ENCODE measurements at places on chromosomes 3 and 15.

DNA sequence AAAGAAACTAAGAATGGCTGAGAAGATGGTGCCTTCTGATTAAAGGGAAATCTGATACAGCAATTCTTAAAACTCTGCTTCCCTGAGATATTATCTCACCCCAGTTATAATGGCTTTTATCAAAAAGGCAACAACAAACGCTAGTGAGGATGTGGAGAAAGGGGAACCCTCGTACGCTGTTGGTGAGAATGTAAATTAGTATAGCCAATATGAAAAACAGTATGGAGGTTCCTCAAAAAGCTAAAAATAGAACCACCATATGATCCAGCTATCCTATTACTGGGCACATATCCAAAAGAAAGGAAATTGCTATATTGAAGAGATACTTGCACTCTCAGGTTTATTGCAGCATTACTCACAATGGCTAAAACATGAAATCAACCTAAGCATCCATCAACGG lies 65.1 kb downstream of the GOLIM4 start:
- no peak for DNase-seq

DNA sequence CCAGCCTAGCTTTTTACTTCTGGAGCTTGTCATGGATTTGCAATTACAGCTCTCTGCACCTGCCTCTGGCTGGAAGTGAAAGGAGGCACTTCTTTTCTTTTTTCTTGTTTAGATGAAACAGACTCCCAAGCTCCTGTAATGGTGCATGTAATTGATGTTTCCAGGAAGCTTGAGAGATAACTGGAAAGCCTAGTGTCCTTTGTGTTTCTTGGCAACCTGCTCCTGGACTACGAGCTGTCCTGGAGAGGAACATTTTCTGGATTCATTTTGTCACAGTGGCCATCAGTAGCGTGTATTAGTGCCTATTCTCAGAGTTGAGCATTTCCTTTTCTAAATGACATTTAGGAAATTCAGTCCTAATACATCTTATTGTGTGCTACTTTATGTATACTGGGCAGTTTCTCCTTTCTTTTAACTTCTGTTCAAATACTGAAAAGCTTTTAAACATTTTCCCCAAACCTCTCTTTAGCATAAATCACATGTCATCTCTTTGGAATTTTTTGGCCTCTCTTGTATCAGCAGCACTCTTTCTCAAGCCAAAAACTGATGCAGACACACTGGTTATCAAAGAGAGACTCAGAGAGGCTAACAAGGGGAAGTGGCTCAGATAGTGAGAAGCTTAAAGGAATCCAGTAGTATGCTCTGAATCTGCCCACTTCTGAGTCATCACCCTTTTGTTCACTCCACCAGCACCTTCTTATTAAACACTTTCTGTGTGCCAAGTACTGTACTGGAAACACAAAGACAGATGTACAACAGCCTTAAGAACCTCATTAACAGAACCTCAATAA lies 62.6 kb upstream of the SLC2A2 start:
- DNase-seq = peak; percentile 17

DNA sequence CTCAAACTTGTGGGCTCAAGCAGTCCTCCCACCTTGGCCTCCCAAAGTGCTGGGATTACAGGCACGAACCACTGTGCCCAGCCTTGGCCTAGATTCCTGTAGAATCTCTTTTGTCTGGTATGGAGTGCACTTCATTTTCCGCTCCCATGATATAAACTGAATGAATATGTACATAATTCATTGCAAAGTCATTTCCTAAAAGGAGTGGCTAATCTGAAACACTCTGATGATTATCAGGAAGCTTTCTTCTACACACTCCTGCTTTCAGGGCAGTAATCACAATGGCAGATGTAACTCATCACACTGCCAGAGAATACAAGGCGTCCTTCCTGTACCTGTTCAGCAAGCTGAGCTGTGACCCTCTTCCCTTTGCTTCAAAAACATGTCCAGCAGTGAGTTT lies 28.6 kb downstream of the RLBP1 start:
- DNase-seq = no peak

DNA sequence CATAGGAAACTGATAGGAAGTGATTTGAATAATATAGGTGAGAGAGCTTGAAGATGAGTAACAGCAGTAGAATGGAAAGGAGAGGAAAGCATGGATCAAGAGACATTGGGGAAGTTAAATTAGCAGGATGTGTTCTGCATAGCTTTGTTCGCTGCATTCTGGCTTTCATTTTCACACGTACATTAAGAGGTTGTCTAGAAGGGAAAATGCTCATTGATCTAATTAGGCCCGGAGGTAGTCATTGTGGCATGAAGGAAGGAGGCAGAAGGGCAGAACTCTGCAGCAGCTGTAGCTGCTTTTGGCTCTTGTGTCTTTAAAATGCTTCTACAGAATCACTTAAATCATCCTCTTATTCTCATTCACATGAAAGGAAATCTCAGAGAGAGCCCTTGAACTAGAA lies 40.3 kb downstream of the KCNAB1 start:
- DNase-seq = no peak

DNA sequence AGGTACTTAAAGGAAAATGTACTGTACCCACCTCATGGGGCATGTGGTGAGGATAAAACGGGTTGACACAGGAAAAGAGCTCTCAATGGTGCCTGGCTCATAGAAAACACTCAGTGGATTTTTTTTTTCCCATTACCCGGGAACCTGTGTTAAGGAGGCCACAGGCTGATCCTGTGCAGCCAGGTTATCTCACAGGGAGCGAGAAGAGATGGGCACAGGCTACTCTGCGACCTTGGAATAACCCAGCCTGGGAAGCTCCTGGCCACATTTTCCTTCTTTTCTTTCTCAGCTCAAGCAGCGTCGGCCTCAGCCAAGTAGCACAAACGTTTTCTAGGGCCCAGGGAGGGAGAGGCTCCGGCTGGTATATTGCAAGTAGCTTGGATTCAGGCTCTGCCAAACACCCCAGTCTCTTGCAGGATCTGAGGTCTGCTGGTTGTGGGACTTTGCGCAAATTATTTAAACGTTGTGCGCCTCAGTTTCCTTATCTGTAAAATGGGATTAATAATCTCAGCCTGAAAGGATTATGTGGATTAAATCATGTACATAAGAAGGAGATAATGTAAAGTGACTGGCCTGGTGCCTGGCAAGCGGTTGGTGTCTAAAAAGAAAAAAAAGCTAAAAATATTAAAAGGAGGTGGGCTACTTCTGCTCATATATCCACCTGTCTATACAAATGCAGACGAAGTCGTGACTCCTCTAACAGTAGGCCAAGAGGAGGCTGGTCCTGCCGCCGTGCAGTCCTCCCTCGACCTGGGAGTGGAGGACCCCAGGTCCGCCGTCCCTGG lies 2.2 kb downstream of the FURIN start:
- no peak for DNase-seq

- no peak for DNase-seq
These were observed 428.3 kb upstream of the RASGRP1 start for GRCh38 chr15:38992930-38993329.

DNA sequence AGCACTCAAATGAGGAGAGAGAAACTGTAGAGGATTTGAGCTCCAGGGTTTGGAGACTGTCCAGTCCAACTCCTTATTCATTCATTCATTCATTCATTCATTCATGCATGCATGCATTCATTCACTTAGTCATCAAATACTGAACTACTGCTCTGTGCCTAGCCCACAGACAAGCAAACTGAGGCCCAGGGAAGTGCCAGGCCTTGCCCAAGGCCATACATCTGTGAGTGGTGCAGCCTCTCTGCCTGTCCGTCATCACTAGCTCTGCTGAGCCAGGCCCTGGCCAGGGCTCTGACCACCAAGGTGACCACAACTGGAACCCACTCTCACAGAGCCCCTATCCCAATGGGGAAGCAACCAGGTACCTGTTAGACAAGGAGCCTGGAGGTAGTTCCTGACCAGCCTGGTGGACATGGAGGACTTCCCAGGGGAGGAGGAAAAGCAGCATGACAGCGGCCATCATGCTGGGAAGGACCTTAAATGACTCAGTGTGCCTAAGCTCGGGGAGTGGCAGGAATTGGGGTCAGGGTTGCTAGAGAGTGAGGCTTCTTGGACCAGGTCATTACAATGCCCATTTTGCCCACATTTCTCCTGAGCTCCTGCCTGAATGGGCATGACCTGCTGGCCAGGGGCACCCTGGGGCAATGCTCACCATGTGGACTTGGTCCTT lies 27.5 kb upstream of the RPL29 start:
- no peak for DNase-seq

GRCh38 chr15:101004986-101005747 lies 86.0 kb downstream of the LRRK1 start:
- no peak for DNase-seq

DNA sequence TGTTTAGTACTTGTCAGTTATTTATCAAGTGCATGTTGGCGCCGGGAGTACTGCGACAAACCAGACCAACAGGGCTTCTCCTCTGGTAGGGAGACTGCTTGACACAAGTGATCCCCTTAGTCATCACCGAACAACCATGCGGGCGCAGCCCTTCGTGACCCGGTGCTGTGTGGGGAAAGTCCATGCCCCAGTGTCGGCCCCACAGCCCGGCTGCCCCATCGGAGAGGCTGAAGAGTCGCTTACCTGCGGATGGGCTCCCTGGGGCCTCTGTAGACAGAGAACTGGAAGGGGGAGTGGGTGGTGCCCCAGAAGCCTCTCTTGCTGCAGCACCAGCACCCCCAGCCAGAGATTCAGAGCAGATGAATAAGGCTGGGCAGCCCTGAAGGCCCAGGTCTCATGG lies 90.3 kb upstream of the PRR23E start:
- no peak for DNase-seq

GRCh38 chr3:170716172-170716805 lies 130.4 kb upstream of the SLC7A14 start:
- no peak for DNase-seq

GRCh38 chr15:50641318-50641717 lies 45.3 kb downstream of the TRPM7 start:
- no peak for DNase-seq

GRCh38 chr15:75117993-75118392 lies 83.7 kb upstream of the C15orf39 start:
- no peak for DNase-seq

DNA sequence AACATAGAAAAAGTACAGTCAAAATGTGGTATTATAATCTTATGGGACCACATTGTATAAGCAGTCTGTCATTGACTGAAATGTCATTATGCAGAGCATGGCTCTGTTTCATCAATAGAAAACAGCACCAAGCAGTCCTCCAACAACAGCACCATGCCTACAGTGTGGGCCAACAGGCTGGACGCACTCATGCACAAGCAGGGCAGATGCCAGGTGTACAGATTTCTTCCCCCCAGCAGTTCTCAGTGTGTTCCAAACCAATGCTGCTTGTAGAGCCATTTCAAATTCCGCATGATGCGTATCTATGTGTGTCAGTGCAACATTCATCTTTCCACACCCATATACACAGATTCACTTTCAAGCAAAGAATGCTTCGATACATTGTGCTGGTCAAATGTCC lies 253.1 kb downstream of the CHL1 start:
- DNase-seq = no peak

GRCh38 chr3:143910756-143911155 lies 60.9 kb upstream of the DIPK2A start:
- no peak for DNase-seq

DNA sequence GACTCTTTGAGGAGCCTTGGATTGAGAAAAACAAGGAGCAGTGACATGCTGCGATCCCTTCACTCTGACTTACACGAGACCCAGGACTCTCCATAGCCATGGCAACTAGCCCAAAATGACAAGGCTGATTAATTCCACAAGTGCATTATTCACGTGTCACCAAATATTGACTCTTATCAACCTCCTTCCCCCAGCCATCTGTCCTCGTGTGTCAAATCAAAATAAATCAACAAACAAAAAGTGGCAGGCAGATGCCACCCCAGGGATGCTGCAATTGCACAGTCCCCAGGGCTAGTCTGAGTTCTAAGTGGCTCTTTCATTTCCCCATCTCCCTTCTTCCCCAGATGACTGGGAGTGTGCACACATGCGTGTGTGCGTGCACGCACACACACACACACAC lies 104.9 kb downstream of the AQP9 start:
- no peak for DNase-seq

GRCh38 chr15:49606594-49606993 lies 14.0 kb downstream of the FAM227B start:
- DNase-seq = no peak

DNA sequence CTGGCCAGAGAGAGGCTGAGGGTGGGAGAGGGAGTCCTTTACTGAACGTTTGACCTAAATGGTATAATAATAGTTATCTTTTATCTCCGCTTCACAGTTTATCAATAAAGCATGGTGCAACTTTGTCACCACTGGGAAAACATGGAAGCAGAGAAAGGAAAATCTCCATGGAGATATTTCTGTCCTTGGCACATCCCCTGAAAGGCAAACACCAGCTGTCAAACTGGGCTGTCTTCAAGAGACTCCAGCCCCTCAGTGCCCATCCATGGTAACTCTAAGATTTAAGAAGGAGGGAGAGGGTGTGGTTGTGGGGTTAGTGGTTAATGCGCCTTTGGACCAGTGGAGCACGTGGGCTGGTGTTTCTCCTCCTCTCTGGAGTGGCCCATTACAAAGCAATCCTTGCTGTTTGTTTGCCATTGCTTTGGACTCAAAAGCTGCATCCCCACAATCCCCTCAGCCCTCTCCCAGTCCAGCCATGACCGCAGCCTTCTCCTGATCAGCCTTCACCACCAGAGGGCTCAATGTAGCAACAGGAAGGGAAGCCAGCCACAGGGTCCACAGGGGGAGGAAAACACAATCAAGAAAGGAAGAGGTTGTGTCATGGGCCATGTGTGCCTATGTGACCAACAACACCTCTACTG lies 38.2 kb upstream of the FAM174B start:
- peak; percentile 46 for DNase-seq

GRCh38 chr3:72738752-72739530 lies 109.3 kb downstream of the SHQ1 start:
- DNase-seq = peak; percentile 47

- DNase-seq = no peak
These were observed 36.1 kb upstream of the ACKR4 start for GRCh38 chr3:132561003-132561402.
